ENCODE measurements at places on chromosomes 4 and X. TPM values are rescaled to one million over a fixed set of nuclear protein-coding genes. Genes with fewer than 3 reads are reported as not detected.

The AP1AR gene
- 53.4 TPM for total RNA-seq

The ATP2B3 gene
- total RNA-seq, result 5.6 TPM

The SLC16A2 gene
- total RNA-seq, result 17.9 TPM

The LDB2 gene
- total RNA-seq, result 34.9 TPM

The PAK3 gene
- total RNA-seq, result 63.2 TPM

The MAGEA11 gene
- total RNA-seq, result not detected

The GUCY1A1 gene
- 35.9 TPM for total RNA-seq

The RAP2C gene
- total RNA-seq, result 13.3 TPM

DNA sequence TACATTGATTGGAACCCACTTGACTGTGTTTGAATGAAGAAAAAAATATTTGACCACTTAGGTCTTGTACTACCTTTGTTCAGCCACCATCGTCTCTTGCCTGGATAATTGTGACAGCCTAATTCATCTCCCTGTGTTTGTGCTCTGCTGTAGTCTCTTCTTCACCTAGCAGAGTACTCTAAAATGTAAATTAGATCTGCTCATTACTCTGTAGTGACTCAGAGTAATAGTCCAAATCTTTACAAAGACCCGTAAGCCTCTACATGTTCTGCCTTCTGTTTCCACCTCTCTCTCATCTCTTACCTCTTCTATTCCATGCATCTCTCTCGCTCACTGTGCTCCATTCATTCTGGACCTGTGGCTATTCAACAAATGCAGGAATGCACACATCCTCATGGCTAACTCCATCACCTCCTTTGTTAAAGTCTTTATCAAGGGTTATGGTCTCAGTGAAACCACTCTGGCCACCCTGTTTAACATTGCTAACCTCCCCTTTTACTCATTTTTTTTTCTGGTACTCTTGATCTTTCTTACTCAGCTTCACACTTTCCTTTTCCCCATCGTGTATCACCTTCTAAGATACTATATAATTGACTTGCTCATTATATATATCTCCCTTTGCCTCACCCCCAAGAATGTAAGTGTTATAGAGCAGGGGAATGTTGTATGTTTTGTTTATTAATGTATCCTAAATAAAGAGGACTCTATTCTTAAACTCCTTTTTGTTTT, 98.4 kb downstream of the STIM2 start:
- no peak for DNase-seq

- no peak for DNase-seq
Observed at GRCh38 chr4:54096295-54096962, 3.5 kb upstream of the GSX2 start.

GRCh38 chr4:39713691-39714090, 15.8 kb downstream of the UBE2K start:
- DNase-seq, result no peak

DNA sequence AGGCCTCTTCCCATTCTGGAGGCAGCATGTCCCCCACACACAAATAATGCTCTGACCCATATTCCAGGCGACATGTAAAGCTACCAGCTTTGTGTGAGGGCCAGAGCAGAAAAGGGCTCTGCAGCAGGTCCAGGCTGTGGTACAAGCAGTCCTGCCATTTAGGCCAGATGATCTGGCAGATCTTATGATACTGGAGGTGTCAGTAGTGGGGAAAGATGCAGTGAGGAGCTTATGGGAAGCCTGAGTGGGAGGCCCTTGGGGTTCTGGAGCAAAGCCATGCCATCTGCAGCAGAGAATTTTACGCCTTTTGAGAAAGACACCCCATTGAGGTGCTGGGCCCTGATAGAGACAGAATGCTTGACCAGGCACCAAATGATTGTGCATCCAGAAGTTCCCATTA, 7.7 kb downstream of the SYN1 start:
- peak; percentile 25 for DNase-seq

- DNase-seq, result no peak
Observed at GRCh38 chr4:11904117-11904535, 475.4 kb upstream of the HS3ST1 start.

- peak; percentile 39 for DNase-seq
Observed at GRCh38 chr4:165788686-165789463, 84.2 kb upstream of the TLL1 start.

- peak; percentile 84 for DNase-seq
Observed at GRCh38 chrX:153667956-153668396, 5.6 kb downstream of the PNCK start.

GRCh38 chrX:107325467-107325866, 119.1 kb downstream of the DNAAF6 start:
- DNase-seq, result no peak

DNA sequence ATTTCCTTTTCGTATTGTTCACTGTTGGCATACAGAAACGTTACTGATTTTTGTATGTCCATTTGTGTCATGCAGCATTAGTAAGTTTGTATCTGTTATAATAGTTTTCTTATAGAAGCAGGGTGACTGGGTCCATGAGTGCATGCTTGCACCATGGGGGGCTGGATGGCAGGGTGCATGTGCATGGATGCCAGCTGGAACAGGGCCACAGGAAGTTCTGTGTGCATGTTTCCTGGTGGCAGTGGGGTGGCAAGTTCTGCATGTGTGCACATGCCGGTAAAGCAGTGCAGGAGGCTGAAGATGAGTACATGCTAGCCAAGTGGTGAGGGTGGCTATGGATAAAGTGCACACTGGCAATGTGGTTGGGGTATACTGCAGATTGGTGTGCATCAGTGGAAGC, 468.0 kb upstream of the KLHL4 start:
- no peak for DNase-seq

DNA sequence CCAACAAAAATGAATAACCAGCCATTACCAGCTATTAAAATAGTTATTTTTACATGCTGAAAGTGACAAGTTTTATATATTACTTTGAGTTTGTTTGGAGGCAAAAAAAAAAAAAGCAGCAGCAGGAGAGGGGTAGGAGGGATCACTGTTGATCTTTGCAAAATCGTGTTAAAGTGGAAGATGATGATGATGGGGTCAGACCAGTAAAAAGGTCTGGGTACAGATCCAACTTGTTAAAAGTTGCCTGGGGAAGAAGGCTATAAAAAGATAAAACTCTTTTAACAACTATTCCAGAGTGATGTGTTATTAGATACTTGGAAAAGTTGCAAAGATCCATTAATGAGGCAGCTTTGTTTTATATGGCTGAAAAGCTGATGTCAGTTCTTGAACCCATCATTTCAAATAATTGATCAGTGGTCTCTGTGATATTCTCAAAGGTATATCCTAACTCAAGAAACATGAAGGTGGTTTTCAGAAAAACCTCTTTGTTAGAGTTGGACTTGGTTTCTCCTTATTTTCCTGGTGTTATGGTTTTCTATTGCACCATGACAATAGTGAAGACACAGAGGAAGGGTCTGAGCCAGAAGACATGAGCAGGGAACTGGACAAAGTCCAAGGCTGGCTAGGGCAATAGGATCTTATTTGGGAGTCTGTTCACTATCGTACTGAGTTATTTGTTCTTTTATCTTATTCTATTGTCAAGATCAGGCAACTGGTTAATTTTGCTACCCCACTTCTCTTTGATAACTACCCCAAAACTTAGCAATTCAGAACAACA, 44.8 kb downstream of the EDNRA start:
- DNase-seq, result no peak

- DNase-seq, result no peak
Observed at GRCh38 chr4:102298716-102299115, 46.6 kb downstream of the SLC39A8 start.

GRCh38 chrX:22025751-22026150, 6.4 kb upstream of the PHEX start:
- no peak for DNase-seq

- no peak for DNase-seq
Observed at GRCh38 chrX:51024106-51024696, 113.7 kb downstream of the BMP15 start.
